ENCODE measurements at places on chromosomes 16 and 17.

DNA sequence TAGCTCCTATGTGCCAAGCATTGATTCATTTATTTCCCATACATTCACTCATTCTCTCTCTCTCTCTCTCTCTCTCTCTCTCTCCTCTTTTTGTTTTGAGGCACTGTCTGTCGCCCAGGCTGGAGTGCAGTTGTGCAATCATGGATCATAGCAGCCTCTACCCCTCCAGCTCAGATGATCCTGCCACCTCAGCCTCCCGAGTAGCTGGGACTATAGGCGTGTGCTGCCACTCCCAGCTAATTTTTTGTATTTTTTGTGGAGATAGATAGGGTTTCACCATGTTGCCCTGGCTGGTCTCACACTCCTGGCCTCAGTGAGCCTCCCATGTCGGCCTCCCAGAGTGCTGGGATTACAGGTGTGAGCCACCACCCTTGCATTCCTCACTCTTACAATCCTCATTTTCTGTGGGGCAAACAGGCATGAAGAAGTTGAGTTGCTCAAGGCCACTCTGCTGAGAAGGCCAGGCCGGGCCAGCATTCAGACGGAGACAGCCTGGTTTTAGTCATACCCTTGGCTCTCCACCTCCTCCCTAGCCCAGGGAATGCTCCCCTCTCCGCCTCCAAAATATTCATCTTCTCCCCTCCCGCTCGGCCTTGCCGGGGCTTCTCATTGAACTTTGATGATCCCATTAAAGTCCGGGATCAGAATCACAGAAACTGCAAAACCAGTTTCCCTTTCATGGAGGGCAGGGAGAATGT, 765 bp upstream of the PRM2 start:
- no peak for DNase-seq

DNA sequence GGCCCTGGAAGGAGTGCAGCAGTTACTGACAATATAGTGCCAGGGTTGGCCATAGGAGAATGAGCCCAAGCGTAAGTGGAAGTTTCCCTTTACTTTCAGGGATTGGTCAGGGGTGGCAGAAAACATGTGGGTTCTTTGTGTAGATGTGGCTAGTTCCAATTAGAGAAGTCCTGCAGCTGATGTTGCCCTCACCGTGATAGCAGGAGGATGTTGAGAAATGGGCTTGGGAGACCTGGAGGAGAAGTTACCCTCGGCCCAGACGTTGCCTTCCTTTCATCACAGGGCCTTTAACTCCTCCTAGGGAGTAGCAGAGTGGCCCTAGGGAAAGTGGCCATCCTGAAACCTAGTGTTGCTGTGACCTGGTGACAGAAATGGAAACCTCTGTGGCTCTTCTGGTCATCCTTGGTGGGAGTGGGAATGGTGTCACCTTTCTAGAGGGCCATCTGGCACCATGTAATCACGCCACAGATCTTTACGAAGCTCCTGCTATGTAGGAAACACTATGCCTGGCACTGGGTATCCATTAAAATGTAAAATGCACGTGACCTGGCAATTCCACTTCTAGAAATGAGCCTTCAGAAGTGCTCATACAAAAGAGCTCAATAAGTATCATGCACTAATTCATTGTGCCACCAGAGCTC, 6.7 kb downstream of the TMEM92 start:
- DNase-seq, result no peak

- DNase-seq, result no peak
Measured at GRCh38 chr17:65324611-65325342, 187.6 kb downstream of the RGS9 start.

DNA sequence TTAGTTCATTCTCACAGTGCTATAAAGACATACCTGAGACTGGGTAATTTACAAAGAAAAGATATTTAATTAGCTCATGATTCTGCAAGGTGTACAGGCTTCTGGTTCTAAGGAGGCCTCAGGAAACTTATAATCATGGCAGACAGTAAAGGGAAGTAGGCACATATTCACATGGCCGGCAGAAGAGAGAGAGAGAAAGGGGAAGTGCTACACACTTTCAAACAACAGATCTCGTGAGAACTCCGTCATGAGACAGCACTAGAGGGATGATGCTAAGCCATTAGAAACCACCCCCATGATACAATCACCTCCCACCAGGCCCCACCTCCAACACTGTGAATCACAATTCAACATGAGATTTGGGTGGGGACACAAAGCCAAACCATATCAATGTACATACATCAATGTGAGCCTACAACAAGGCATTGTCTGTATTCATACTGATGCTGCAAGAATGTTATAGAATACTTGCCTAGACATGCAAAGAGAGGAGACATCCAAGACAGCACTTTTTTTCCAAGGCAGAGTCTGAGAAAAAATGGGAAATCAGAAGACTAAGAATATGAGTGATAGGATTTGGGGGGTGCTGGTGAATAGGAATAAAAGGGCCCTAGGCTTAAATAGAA, 114.8 kb upstream of the XYLT1 start:
- DNase-seq, result no peak

- no peak for DNase-seq
Measured at GRCh38 chr16:1548727-1549126, 15.3 kb downstream of the TMEM204 start.

GRCh38 chr17:45410144-45411091, 22.3 kb downstream of the ARHGAP27 start:
- DNase-seq, result no peak

- no peak for DNase-seq
Measured at GRCh38 chr16:68985855-68986254, 119.6 kb upstream of the HAS3 start.

DNA sequence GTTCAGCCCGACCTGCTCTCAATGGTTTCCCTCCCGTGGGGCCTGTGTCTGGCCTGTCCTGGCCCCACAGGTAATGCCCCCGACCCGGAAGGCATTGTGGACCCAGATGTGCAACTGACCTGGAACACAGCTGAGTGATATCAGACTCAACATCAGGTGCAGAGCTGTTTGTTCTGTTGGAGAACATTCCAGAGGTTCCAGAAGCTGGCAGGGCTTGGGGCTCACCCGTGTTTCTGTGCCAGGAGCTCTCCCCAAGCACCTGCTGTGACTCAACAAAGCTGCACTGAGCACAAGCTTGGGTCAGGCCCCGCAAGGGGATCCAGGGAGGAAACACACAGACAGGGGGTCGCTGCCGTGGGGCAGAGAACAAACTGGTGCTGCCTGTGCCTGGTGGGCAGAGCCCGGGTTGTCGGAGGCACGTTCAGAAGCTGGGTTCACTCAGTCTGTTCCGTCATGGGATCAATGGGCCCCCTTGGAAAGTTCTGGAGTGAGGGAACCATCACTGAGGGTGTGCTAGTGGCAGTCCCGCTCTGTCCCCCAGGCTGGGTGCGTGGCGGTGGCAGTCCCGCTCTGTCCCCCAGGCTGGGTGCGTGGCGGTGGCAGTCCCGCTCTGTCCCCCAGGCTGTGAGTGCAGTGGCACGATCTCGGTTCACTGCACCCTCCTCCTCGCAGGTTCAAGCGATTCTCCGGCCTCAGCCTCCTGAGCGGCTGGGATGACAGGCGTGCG, 22.1 kb downstream of the HS3ST6 start:
- DNase-seq, result no peak

DNA sequence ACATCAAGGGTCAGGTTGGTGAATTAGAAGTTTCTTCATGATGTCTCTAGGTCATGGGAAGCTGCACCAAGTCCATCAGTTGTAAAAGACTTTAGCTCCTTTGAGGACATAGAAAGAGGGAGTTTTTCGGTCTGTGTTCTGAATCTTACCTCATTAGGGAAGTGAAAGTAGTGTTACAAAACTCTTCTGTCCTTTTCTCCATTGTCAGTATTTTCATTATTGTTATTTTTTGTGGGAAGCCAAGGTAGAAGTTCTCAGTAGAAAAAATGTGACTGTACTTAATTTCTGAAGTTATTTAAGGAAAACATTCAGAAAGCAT, 24.2 kb downstream of the MAP3K3 start:
- no peak for DNase-seq

- DNase-seq, result no peak
Measured at GRCh38 chr16:28059841-28060575, 3.5 kb downstream of the GSG1L start.
